ENCODE measurements at places on chromosomes 4 and X.

DNA sequence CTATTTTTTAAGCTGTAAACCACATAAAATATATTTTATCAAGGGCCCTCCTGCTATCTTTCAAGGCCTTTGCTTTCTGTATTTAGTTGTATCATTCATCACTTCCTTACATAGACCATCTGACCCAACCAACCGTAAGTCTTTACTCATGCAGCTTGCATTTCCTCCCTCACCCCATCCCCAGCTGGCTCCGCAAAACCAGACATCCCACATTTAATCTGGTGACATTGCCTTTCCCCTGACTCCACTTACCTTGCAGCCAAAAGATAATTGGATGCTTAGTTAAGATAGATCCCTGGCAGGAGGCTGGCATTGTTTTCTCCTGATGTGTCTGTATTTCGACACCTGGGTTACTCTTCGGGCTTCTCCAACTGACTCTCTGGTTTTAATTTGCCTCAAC is 183.7 kb upstream of the LDB2 start:
- DNase-seq, result no peak

GRCh38 chr4:87819281-87819919 is 13.4 kb upstream of the MEPE start:
- DNase-seq, result no peak

DNA sequence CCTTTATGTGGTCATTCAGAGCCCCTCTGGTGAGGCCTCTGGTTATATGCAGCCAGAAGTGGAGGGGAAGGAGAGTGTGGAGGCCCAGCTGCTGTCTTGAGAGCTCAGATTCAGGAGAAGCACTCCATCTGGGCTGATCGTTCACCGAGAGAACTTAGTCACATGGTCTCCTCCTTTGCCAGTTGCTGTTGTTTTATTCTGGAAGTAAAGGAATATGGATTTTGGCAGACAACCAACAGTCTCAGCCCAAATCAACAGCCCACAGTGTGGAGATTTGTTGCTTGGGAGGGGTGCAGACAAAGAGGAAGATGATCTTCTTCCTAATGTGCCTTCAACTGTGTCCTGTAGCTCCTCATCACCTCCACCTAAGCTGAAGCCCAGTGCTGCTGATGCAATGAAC is 355.4 kb downstream of the ANK2 start:
- DNase-seq, result no peak

DNA sequence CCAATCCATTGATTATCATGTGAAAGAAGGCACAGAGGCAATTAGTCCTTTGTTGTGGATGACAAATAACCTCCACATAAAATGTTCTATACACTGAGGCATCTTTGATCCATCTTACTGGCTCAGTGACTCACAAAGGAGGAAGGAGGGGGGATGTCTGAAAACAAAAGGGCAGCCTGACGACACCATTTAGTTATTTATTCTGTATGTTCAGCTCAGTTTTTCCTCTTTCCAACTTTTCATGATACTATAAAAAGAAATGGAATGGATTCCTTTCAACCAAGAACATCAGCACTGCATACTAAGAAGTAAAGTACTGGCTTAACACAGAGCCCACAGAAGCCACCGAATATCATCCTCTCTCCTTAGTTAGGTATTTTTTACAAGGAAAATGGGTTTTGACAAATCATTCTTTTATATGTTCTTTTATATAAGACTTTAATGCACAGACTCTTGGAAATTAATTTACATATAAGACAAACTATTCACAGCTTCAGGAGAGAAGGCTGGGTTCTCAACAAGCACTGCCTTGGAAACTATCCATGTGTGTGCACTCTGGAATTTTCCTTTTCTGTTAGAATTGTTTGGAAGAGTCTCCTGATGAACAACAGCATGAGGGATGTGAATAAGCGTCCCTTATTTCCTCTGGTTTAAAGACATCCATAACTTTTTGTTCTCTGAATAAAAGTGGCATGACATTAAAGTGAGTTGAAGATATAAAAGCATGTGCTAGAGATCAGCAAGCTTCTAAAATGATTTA is 135.6 kb downstream of the TSPAN5 start:
- no peak for DNase-seq

DNA sequence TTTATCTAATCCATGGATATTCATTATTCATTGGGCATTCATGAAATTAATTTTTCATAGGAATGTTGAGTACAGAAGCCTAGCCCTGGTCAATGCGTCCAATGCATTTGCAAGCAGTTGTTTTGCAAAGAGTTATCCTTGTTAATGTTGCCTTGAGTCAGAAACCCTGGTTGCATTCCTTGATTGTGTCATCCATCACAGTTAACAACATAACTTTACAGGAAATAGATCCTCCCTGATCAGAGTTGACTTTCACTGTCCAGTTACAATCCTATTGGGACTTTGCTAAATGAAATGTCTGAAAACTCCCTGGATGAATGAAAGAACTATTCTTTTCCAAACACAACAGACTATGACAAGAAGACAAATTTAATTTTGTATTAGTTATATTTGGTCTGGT is 924.3 kb upstream of the SLIT2 start:
- DNase-seq, result no peak

GRCh38 chr4:113499696-113500095 is 261.8 kb downstream of the CAMK2D start:
- DNase-seq, result no peak

DNA sequence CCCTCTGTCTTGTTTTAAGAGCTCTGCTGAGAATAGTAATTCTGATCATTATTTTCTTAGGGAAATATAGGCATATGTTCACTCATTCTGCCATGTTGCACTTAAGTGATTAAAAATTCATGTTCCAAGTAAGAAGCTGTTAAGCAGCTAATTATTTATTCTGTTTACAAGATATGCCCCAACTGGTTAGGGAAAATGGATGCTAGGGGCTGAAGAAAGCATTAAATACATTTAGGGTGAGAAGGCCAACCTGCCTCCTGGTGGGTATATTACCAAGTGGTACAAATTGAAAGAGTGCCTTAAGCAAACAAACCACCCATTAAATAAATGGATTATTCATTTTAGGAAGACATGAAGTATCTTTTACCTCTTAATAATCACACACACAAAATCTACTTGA is 392.6 kb upstream of the EPHA5 start:
- peak; percentile 33 for DNase-seq

DNA sequence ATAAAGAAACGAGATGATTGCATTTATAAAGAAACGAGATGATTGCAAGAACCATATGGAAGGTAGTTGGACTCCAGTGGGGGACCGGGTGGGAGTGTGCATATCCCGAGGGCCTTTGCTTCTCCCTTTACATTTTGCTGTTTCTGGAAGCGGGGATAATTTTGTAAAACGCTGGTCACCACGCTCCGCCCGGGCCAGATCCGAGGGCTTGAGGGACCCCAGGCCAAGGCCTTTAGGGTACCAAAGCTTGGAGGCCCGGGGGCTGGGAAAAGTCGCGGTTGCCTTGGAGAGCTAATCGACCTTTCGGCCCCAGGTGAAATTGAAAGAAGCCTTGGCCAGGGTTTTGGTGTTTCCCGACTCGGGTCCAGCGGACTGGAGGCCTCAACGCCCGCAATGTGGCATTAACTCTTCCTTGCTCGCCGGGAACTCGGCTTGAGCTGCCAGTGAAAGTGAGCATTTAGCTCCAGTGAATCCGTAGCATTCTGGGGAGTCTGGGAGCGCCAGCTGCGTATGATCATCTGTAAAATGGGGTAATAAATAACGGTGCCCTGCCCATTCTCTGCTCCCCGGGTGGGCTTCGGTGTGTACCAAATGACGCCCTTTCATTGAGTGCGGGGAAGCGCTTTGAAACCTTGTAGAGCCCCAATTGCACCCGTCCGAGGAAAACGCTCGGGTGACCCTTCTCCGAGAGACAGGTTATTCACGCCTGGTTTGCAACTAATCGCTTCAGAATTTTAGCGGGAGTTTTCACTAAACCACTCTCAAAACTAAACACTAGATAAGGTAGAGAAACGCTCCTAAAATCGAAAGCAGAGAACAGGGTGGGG is 4.5 kb downstream of the NKX3-2 start:
- no peak for DNase-seq

DNA sequence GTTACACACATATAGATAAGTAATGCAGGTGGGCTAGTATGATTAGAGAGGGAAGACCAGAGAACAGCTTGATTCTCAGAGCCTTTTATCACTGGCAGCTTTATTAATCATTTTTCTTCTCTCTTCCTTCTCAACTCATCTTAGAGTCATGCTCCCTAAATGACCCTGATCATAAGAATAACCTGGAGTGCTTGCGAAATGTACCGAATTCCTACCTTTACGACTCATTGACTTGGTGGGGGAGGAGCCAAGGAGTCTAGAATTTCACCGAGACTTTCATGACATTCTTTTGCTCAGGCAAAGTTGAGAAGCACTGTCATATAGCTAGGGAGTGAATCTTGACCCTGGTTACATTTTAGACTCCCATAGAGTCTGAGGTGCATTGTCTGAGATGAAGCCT is 298.9 kb upstream of the PUDP start:
- DNase-seq, result no peak

DNA sequence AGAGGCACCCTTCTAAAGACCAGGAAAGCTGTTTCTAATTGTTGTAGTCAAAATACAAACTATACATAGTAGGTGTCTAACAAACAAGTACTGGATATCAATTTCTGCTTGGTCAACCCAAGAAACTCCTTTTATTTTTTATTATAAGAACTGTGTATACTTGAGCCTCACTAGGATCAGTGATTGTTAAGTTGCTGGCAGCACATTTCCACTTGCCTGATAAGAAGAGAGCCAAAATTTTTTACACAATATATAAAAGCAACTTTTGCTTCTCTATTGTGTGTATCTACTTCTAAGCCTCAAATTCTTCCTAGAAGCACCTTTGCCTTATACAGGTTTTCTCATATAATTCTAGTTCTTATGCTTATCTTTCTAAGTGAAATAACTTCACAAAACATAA is 703.0 kb upstream of the EPHA5 start:
- no peak for DNase-seq

GRCh38 chrX:24026432-24026831 is 554 bp downstream of the KLHL15 start:
- DNase-seq, result peak; percentile 47

- DNase-seq, result peak; percentile 8
These were observed 10.5 kb downstream of the WDFY3 start for GRCh38 chr4:84956014-84956413.

DNA sequence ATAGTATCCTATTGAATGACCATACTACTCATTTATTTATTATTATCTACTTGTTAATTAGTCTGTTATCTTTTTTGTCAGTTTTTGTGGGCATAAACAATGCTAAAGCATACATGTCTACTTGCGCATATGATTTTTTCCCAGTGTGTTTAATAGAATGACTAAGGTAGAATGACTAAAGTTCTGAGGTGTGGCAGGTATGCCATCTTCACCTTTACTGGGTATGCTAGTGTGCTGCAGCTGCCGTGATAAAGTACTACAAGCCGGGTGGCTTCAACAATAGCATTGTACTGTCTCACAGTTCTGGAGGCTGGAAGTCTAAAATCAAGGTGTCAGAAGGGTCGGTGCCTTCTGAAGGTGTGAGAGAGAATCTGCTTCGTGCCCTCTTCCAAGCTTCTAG is 19.2 kb downstream of the CD38 start:
- no peak for DNase-seq
